DND-41 (cell line): ENCODE measurements at places on chromosomes 2 and 18.

DNA sequence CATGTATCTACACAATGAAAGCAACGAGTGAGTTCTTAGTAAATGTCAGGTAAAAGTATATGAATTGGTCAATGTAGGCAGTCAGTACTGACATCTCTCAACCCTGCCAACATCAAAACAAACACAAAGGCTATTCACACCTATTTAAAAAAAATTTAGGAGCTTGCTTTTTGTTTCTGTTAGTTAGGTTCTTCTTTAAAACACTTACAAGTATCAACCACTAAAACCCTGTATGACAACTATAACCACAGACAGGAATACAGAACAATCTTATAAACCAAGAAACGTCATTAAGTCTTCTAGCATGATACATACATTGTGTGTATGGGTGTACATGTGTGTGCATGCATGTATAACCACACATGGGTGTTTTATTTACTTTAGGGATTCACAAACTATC, 131.0 kb downstream of the TCF4 start:
- H3K27me3 ChIP-seq, result no peaks in the 10 kb centered on the region
- no peak overlapping the region for H3K4me3 ChIP-seq
- H3K27ac ChIP-seq, result no peak overlapping the region
- H3K36me3 ChIP-seq, result 0 out of 2 replicates have a peak, but pooled peaks cover 3% of the 10 kb centered on the region

- no peaks in the 10 kb centered on the region for H3K27me3 ChIP-seq
- no peak overlapping the region for H3K27ac ChIP-seq
- H3K36me3 ChIP-seq, result no peaks in the 10 kb centered on the region
- H3K4me1 ChIP-seq, result no peaks in the 10 kb centered on the region
Observed at GRCh38 chr2:158089322-158089721, 12.4 kb upstream of the UPP2 start.

DNA sequence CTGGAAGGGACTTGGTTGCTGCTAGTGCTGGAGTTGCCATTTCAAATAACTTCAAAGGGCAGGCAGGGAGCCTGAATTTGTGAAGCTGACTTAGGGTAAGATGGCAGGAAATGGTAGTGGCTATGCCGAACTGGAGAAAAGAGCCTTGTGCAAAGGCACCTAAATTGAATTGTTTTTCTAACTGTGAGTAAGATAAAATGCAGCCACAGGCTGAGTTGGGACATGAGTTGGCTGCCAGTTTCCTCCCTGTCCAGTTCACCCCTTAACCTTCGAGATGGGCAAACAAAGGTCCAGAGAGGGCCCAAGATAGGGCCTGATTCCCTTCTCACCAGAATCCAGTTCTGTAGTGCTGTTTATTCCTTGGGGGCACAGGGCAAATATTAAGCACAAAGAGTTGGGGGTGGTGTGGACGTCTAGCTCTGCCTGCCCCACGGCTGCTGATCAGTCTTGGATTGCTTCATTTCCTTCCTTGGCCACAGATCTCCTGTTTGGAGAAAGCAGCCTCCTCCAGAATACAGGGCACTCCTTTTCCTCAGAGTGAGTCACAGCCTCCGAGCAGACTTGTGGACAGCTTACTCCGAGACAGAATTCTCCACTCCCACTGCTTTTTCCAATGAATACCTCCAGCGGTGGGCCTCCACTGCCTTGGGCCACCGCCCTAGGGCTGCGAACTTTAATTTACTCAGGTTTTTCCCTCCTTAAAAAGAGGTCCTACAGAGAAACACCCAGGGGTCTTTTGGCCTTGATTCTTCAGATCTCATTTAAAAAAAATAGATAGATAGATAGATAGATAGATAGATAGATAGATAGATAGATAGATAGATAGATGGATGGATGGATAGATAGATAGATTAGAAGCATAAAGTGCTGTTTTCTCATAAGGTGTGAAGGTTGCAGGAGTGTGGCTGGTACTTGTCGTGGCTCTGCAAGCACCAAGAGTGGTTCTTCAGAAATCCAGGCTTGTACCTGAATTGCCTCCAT, 18.4 kb upstream of the SLC20A1 start:
- DNase-seq, result no peak
- no peak overlapping the region for H3K4me3 ChIP-seq
- no peak overlapping the region for H3K27ac ChIP-seq
- no peaks in the 10 kb centered on the region for H3K36me3 ChIP-seq

DNA sequence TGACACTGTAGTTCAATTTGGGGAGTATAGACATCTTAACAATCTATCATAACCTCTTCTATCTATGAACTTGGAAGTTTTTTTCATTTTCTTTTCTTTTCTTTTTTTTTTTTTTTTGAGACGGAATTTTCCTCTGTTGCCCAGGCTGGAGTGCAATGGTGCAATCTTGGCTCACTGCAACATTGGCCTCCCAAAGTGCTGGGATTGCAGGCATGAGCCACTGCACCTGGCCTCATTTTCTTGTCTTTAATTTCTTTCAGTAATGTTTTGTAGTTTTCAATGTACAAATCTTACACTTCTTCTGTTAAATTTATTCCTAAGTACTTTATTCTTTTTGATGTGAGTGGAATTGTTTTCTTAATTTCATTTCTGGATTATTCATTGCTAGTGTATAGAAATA, 14.6 kb downstream of the ASAP2 start:
- H3K36me3 ChIP-seq, result no peaks in the 10 kb centered on the region
- H3K4me3 ChIP-seq, result no peak overlapping the region
- H3K27me3 ChIP-seq, result no peaks in the 10 kb centered on the region
- no peak for DNase-seq
- no peak overlapping the region for H3K27ac ChIP-seq

DNA sequence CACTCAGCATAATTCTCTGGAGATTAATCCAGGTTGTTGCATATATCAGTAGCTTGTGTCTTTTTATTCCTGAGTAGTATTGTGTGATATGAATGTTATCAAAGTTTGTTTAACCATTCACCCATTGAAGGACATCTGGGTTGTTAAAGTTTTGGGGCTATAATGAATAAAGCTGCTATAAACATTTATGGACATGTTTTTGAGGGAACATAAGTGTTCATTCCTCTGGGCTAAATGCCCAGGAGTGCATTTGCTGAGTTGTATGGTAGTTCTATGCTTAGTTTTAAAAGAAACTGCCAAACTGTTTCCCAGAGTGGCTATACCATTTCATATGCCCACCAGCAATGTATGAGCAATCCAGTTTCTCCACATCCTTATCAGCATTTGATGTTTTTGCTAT, 21.8 kb upstream of the KCNJ13 start:
- no peaks in the 10 kb centered on the region for H3K4me1 ChIP-seq
- H3K4me3 ChIP-seq, result no peak overlapping the region
- H3K27ac ChIP-seq, result no peak overlapping the region

- H3K36me3 ChIP-seq, result no peaks in the 10 kb centered on the region
- H3K4me1 ChIP-seq, result no peaks in the 10 kb centered on the region
- DNase-seq, result no peak
- H3K27me3 ChIP-seq, result no peaks in the 10 kb centered on the region
- no peak within 1 kb of the TSS for H3K27ac ChIP-seq
Observed at GRCh38 chr18:47251289-47252120, at the start of gene SKOR2. SKOR2 (minus strand) TSS chr18:47251660; CDS start chr18:47249183, 2,477 bp downstream.

DNA sequence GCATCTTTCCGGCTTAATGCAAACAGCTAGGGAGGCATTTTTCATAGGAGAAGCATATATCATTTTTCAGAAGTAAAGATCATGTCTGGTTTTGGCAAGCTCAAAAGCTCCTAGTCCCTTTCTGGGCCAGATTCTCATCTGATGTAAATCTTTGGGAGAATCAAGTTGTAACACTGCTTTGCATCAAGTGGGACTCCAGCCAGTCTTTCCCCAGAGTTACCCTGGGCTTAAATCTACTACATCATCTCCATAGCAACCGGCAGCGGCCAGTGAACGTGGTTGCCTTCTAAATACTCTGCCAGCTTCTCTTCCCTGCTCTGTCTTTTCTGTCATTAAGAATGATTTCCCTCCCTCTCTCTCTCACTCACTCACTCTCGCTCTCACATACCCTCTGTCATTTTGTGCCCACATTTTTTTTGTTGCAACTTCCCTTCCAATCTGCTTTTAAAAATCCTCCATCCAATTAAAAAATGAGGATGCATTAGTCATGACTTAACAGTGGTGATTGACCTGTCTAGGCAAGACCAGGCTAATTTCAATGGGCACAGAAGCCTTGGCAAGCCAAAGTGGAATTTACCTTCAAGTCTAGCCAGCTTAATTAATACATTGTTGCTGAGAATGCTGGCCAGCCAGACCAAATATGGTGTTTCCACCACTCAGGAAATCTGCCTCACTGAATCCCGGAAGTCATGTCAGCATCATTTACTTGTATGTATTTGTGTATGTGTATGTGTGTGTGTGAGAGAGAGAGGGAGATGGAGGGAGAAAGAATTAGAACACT, 93.0 kb downstream of the NRP2 start:
- no peak overlapping the region for H3K4me3 ChIP-seq
- peaks cover 11% of the 10 kb centered on the region for H3K27me3 ChIP-seq
- H3K36me3 ChIP-seq, result no peaks in the 10 kb centered on the region
- no peak for DNase-seq

DNA sequence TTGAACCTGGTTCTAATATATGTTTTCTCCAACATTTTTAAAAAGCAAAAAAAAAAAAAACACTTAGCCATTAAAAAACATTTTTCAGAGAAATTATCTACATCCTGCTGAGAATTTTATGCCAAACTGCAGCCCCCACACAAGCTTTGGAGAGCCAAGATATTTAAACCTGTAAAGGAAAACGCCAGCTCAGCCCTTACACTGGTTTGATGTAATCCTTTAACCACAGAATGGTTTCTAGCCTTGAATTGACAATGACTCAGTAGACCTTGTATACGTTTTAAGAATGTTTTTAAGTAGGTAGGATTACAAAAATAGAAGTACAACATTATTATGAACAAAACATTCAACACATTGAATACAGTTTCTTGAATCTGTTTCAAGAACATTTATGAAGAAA, 113.6 kb downstream of the BABAM2 start:
- no peaks in the 10 kb centered on the region for H3K36me3 ChIP-seq
- peaks cover 15% of the 10 kb centered on the region for H3K4me1 ChIP-seq
- H3K4me3 ChIP-seq, result no peak overlapping the region

GRCh38 chr18:62844850-62845643, 129.7 kb downstream of the PHLPP1 start:
- H3K4me3 ChIP-seq, result no peak overlapping the region
- H3K27ac ChIP-seq, result no peak overlapping the region
- DNase-seq, result no peak
- H3K27me3 ChIP-seq, result no peaks in the 10 kb centered on the region

GRCh38 chr2:169507698-169508097, 1.8 kb upstream of the KLHL41 start:
- no peaks in the 10 kb centered on the region for H3K27me3 ChIP-seq
- H3K27ac ChIP-seq, result no peak overlapping the region
- H3K36me3 ChIP-seq, result no peaks in the 10 kb centered on the region

DNA sequence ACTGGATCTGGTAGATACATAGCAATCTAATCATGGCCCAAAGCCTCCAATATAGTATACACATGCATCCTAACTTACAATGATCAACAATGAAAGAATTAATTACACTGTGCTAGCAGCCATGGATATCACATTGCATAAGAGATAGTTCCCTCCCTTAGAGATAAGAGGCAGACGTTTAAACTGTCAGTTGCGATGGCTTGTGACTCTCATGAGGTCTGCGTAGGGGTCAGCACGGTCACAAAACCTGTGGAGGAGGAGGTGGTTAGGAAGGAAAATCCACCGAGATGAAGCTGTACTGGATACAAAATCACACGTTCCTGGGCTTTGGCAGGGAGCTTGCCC, 800 bp upstream of the RALB start:
- H3K4me1 ChIP-seq, result peaks cover 25% of the 10 kb centered on the region
- H3K36me3 ChIP-seq, result no peaks in the 10 kb centered on the region

DNA sequence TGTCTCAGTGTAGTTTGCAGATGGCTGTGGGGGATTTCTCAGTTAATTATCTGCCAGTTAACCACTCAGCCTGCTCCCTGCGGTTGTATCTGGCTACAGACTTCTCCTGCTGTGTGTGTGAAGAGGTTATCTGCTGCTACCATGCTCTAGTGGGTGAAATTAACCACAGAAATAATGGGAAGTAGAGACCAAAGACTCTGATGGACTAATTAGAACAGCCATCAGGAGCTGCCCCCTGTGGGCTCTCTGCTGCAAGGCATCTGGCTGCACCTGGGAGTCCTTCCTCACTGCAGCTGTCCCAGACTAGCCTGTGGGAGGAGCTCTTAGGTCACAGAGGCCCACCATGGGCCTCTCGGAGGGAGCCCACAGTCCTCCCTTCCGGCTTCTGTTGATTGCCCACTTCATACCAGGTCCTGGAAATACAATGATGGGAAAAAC, 66.6 kb downstream of the CTIF start:
- DNase-seq, result no peak
- H3K27me3 ChIP-seq, result no peaks in the 10 kb centered on the region
- no peak overlapping the region for H3K4me3 ChIP-seq
- H3K27ac ChIP-seq, result no peak overlapping the region
